ENCODE measurements at places on chromosomes 5 and 9. TPM values are rescaled to one million over a fixed set of nuclear protein-coding genes. Genes with fewer than 3 reads are reported as not detected.

Gene POLR1E
- total RNA-seq: 23.1 TPM

Gene GFI1B
- total RNA-seq: not detected

Gene TMEM232
- 2.3 TPM for total RNA-seq

Gene CORO2A
- total RNA-seq: 4.9 TPM

Gene CPLANE1
- 31.6 TPM for total RNA-seq

Gene LHX2
- not detected for total RNA-seq

Gene GAS1
- total RNA-seq: 0.65 TPM

Gene HMHB1
- total RNA-seq: not detected

Gene IQGAP2
- total RNA-seq: under 0.01 TPM

Gene ZNF474
- 0.17 TPM for total RNA-seq

Gene BSPRY
- total RNA-seq: 22.4 TPM

Gene C5orf58
- total RNA-seq: not detected

Gene NLN
- total RNA-seq: 67.6 TPM

Gene IL17B
- total RNA-seq: not detected

Gene CARTPT
- not detected for total RNA-seq

Gene SLC34A3
- total RNA-seq: not detected

Gene PNPLA7
- total RNA-seq: not detected

Gene PCDHGA2
- total RNA-seq: 1.2 TPM

Gene FBN2
- 24.5 TPM for total RNA-seq

Gene GABRA1
- total RNA-seq: not detected

Gene SLC24A2
- not detected for total RNA-seq

Gene LRRC19
- not detected for total RNA-seq

Gene IL5
- not detected for total RNA-seq

Gene FLT4
- total RNA-seq: 0.55 TPM

Gene ANKRD34B
- 4.4 TPM for total RNA-seq

Gene GCNT4
- total RNA-seq: 11.6 TPM

Gene CD274
- total RNA-seq: 20.7 TPM

Gene HTR4
- total RNA-seq: not detected

Gene GPRIN1
- total RNA-seq: 15.3 TPM

Gene SETX
- 87.4 TPM for total RNA-seq

Gene HAPLN1
- total RNA-seq: not detected

Gene SLIT3
- 3.3 TPM for total RNA-seq

Gene CDO1
- 0.55 TPM for total RNA-seq

Gene SH2D3C
- 0.05 TPM for total RNA-seq

Gene DMRT2
- not detected for total RNA-seq

Gene C9orf153
- not detected for total RNA-seq

Gene DCAF10
- total RNA-seq: 70.0 TPM

Gene TSSK1B
- total RNA-seq: not detected

Gene KCNMB1
- not detected for total RNA-seq

Gene TPRN
- total RNA-seq: 4.5 TPM

Gene GABBR2
- 0.17 TPM for total RNA-seq

Gene MAPK9
- total RNA-seq: 31.3 TPM

Gene CRHBP
- not detected for total RNA-seq

Gene OR13D1
- total RNA-seq: not detected

Gene MAMDC2
- total RNA-seq: 39.1 TPM

Gene EIF4E1B
- not detected for total RNA-seq

Gene AQP7
- 0.25 TPM for total RNA-seq

Gene TYRP1
- 0.52 TPM for total RNA-seq

Gene MAP1B
- total RNA-seq: 156 TPM

Gene ATP10B
- total RNA-seq: under 0.01 TPM

Gene MUSK
- not detected for total RNA-seq

Gene MYMK
- not detected for total RNA-seq

Gene BAAT
- 0.94 TPM for total RNA-seq

Gene DMRTA1
- total RNA-seq: 5.5 TPM

Gene OR13C4
- total RNA-seq: not detected

Gene PCDHB10
- total RNA-seq: 0.35 TPM
